GM23338 (cell line): ENCODE measurements at places on chromosomes 2 and 18. TPM values are rescaled to one million over a fixed set of nuclear protein-coding genes. Genes with fewer than 3 reads are reported as not detected.

Gene GPR75
- 2.3 and 4.1 TPM in 2 replicates for total RNA-seq

Gene LIMS1
- 30.9 and 36.9 TPM in 2 replicates for total RNA-seq

Gene CYBRD1
- total RNA-seq = 5.3 and 8.2 TPM in 2 replicates

Gene MAP3K19
- total RNA-seq = not detected in 2 replicates

Gene SCN7A
- total RNA-seq = 0.23 and 0.42 TPM in 2 replicates

Gene GALNT1
- 60.8 and 67.4 TPM in 2 replicates for total RNA-seq

Gene FLACC1
- 0.10 TPM in 1 of 2 replicates, not detected in the other for total RNA-seq

Gene IL36G
- 0.70 TPM in 1 of 2 replicates, not detected in the other for total RNA-seq

Gene FHOD3
- total RNA-seq = 7.1 and 8.7 TPM in 2 replicates

Gene ALPP
- total RNA-seq = 0.28 and 0.31 TPM in 2 replicates

Gene GRP
- not detected in 2 replicates for total RNA-seq

Gene POTEJ
- 0.63 TPM in 1 of 2 replicates, not detected in the other for total RNA-seq

Gene COL3A1
- 0.17 TPM in 1 of 2 replicates, not detected in the other for total RNA-seq

Gene LRRTM1
- 0.27 and 1.3 TPM in 2 replicates for total RNA-seq

Gene MTX2
- 37.5 and 51.8 TPM in 2 replicates for total RNA-seq

Gene CD8B
- 0.31 and 3.0 TPM in 2 replicates for total RNA-seq

Gene NEMP2
- total RNA-seq = 4.0 and 7.0 TPM in 2 replicates

Gene SLC4A3
- total RNA-seq = 5.6 and 6.8 TPM in 2 replicates

Gene TXNDC2
- not detected in 2 replicates for total RNA-seq

Gene DES
- total RNA-seq = 2.0 and 6.1 TPM in 2 replicates

Gene UBE2E3
- total RNA-seq = 84.9 and 112 TPM in 2 replicates

Gene SLC4A5
- 0.24 and 0.89 TPM in 2 replicates for total RNA-seq

Gene TCF23
- total RNA-seq = 0.07 TPM in 1 of 2 replicates, not detected in the other

Gene IL36RN
- total RNA-seq = not detected in 2 replicates

Gene ALLC
- not detected in 2 replicates for total RNA-seq

Gene PLA2R1
- total RNA-seq = 0.78 and 1.2 TPM in 2 replicates

Gene CASP8
- 3.6 and 6.8 TPM in 2 replicates for total RNA-seq

Gene FAM98A
- total RNA-seq = 68.6 and 78.8 TPM in 2 replicates

Gene RAB6C
- total RNA-seq = not detected in 2 replicates

Gene ACMSD
- not detected in 2 replicates for total RNA-seq

Gene SFTPB
- not detected in 2 replicates for total RNA-seq

Gene RGPD4
- total RNA-seq = not detected in 2 replicates
